ENCODE measurements at places on chromosomes 4 and X.

GRCh38 chrX:145609951-145610511, 207.6 kb upstream of the SLITRK2 start:
- DNase-seq: no peak

GRCh38 chr4:4542774-4543485, 1.1 kb upstream of the STX18 start:
- DNase-seq: no peak

DNA sequence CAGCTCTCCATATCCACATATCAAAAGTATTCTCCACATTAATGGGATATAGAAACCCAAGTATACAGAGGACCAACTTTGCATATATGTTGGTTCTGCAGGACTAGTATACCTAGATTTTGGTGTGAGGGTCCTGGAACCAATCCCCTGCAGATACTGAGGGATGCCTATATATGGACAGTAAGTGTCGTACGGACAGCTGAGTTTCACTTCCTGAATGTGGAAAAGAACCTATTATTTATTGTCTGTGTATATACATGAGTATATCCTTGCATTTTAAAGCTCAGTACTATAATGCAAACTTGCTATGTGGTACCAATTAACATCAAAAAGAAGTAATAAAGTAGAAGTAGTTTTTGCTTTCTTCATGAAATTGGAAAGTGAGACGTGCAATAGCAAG, 101.9 kb downstream of the FBXW7 start:
- DNase-seq: no peak

GRCh38 chr4:66187175-66187720, 517.0 kb upstream of the EPHA5 start:
- no peak for DNase-seq

All from CD4-positive, alpha-beta T cell treated with Interleukin-4 for 4 hours (primary cell).